ENCODE measurements at places on chromosomes 1 and 21.

GRCh38 chr1:171948511-171948910, 107.2 kb downstream of the DNM3 start:
- DNase-seq, result no peak

- DNase-seq, result no peak
Measured at GRCh38 chr1:156394082-156394481, 25.1 kb downstream of the RHBG start.

DNA sequence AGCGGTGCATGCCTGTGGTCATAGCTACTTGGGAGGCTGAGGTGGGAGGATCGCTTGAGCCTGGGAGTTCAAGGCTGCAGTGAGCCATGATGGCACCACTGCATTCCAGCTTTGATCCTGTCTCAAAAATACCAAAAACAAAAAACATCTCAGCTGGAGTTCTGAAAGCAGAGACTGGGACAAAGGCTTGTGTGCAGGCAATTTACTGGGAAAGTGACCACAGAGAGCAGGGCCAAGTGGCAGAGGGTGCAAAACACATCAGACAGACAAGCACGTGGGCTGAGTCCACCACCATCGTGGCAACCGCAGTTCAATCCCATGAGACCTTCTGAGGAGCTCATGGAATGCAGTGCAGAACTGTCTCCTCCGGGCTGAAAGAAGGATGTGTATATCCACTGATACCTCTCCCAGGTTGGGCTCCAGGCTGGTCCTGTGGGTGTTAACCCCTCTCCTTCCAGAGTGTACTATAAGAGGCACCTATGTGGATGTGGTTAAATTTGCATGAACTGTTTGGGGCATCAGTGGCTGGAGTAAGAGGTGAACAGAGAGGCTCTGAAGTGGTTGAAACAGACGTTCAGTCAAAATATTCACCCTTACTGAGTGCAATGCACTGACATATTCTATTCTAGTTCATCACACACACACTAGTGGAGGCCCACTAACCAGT, 10.8 kb downstream of the PIGP start:
- no peak for DNase-seq

GRCh38 chr1:21852282-21853130, 40.4 kb downstream of the LDLRAD2 start:
- DNase-seq, result no peak

GRCh38 chr21:41578716-41579115, 70.8 kb upstream of the TMPRSS2 start:
- DNase-seq, result no peak

DNA sequence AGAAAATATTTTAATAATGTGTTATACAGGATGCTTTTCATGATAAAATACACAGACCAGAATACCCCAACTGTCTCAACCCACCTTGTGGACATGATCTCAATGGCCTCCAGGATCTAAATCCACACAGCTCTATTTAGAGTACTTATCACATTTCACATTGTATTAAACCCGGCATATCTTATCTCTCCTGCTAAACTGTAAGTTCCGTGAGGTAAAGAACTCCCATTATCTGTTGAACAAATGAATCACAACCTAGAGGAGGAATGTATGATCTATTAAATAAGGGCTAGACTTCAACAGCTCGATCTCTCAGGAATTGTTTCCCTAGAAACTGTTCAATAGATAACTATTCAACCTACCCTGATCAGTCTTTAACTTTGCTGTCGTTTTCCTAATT, 6.9 kb downstream of the ETV3 start:
- DNase-seq, result no peak

DNA sequence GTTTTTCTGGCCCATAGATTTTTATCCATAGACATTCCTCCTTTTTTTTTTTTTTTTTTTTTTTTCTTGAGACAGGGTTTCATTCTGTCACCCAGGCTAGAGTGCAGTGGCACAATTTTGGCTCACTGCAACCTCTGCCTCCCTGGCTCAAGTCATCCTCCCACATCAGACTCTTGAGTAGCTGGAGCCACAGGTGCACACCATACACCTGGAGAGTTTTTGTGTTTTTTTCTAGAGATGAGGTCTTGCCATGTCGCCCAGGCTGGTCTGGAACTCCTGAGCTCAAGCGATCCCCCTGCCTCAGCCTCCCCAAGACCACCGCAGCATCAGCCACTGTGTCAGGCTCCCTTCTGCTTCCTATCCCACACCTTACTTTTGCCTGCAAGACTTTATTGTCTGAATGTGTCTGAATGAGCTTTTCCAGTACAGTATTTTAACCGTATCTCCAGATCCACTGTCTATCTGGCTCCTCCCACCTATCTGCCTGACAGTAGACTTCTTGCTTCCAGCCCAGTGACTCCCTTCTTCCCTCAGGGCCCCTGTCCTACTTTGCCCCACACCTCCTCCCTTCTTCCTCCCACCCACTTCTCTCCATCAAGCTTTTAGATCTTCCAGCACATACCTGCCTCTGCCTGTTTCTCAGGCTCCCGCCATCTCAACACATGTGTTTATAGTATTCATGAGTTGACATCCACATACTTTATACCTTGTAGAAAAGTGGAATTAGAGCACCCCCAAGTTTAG, 6.1 kb downstream of the C1orf21 start:
- DNase-seq, result no peak

DNA sequence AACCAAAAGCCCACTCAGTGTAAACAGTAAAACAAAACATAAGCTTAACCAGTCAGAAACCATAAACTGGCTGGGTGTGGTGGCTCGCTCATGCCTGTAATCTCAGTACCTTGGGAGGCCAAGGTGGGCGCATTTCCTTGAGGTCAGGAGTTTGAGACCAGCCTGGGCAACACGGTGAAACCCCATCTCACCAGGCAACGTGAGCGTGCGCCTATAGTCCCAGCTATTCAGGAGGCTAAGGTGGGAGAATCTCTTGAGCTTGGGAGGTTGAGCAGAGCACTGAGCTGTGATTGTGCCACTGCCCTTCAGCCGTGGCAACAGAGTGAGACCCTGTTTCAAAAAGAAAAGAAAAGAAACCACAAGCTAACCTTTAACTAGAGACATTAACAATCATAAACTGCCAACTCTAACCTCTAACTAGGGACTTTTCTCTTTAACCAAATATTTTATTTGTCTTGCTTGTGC, 13.1 kb upstream of the PRRC2C start:
- DNase-seq, result no peak

DNA sequence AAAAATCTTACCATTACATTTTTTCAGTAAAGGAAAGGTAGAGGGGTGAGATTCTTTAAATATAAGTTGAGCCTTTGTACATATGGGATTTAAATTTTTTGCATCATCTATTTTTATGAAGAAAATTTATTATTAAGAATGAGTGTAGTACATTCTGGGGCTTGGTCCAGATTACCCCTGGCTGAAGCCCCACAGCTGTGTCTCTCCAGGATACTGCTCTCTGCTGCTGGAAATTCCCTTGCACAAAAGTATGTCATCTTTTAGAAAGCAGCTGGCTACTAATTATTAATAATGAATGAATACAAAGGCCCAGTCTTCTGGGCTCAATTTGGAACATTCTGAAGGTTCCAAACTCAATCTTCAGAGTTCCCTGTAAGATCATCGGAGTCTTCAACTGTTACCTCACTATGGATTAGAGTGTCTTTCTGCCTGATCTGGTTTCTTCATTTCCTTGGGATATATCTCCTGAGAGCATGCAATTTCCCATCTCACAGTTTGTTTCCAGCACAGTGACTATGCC, 428.6 kb upstream of the BRINP3 start:
- DNase-seq, result no peak

- DNase-seq, result no peak
Measured at GRCh38 chr1:88609051-88609450, 75.0 kb upstream of the PKN2 start.

GRCh38 chr1:115138271-115138670, 49.0 kb upstream of the TSPAN2 start:
- DNase-seq, result no peak

DNA sequence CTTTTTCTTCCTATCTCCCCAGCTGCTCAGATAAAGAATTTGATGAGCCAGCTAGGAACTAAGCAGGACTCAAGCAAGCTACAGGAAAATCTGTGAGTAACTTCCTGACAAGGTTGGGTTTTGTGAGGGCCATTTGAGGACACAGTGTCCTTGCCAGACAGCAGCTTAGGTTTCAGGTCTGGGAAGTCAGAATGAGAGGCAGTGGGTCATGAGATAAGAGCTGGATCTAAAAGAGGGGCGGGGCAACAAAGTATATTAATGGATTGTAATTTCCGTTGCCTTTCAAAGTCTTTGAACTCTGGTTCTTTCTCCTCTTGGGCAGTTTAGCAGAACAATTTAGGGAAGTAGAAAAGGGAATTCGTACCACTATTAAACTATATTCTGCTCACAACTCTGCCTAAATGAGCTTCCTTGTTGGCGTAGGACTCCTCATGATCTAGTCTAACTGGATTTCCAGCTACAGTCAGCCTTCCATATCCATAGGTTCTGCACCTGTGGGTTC, 16.6 kb downstream of the STX12 start:
- DNase-seq, result no peak

DNA sequence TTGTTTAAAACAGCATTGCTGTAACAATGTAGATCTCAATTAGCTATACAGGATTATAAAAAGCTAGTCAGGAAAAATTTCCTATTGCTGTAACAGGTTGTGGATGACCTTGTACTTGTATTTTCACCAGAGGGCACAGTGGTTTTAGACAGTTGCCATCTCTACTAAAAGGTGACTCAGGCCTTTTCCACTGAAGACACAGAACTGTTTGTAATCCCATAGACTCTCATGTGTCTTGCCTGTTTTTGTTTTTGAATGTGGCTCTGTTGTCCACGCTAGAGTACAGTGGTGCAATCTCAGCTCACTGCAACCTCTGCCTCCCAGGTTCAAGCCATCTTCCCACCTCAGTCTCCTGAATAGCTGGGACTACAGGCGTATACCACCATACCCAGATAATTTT, 5.9 kb downstream of the MTFR1L start:
- DNase-seq, result no peak

- DNase-seq, result no peak
Measured at GRCh38 chr1:111988377-111988742, 1.1 kb downstream of the KCND3 start.

- DNase-seq, result no peak
Measured at GRCh38 chr1:42335809-42336518, 929 bp upstream of the FOXJ3 start.

DNA sequence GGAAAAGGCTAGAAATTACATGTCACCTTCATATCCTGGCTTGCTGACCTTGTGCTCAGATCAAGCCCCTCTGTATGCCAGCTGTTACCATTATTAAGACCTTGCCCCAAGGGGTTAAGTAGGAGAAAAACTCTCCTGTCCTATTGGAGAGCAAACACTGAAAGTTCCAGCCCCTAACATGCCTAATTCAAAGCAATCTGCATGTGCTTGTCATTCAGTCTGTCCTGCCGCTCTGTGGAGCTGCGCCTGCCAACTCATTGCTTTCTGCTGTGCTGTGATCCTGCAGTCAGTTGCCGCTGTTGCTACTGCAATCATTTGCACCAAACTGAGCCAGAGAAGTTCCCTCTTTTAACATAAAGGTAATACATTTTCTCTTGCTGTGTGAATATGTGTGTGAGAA, 113.4 kb downstream of the DISP1 start:
- no peak for DNase-seq

- DNase-seq, result no peak
Measured at GRCh38 chr1:200892546-200892945, 2.2 kb upstream of the INAVA start.

DNA sequence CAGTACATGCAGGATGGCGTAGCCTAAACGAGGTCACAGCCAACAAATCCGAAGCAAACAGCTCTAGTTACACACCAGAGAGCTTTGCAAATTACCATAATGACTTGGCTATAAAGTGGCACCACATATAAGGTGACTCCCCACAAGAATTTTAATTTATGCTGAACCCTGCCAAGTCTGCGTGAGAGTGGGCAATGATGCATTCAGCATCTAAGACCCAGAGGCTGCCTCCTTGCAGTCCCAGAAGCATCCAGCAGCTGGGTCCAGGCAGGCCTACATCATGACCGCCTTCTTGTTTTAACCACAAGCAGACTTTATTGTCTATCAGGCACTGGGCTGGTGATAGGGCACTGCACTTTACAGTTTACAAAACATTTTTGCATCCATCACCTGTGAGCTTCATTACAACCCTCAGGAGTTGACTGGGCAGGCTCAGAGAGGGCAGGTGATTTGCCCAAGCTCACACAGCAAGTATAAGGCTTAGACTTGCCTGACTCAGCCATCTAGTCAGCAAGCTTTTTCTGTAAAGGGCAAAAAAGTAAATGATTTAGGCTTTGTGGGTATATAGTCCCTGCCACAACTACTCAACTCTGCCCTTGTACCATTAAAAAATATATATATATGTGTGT, 134.6 kb downstream of the GLIS1 start:
- no peak for DNase-seq

DNA sequence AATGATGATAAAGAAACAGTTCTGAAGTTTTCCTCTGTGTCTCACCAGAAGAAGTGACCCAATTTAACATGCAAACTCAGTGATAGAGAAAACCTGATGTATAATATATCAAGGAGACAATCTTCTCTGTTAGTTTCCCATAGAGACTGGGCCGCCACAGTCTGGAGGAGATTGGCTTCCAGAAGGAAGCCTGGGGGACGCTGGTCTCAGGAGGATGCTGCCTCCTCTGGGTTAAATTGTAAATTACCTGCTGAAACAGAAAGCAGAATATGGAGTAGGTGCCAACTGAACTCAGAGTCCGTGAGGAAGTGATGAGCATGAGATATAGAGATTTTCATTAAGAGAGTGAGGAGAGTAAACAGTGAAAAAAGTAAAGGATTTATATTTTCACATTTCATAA, 15.8 kb downstream of the OR14I1 start:
- DNase-seq, result no peak

- no peak for DNase-seq
Measured at GRCh38 chr1:201737352-201738060, 91.5 kb upstream of the IPO9 start.

GRCh38 chr1:155093911-155094621, 15.4 kb downstream of the EFNA3 start:
- no peak for DNase-seq

DNA sequence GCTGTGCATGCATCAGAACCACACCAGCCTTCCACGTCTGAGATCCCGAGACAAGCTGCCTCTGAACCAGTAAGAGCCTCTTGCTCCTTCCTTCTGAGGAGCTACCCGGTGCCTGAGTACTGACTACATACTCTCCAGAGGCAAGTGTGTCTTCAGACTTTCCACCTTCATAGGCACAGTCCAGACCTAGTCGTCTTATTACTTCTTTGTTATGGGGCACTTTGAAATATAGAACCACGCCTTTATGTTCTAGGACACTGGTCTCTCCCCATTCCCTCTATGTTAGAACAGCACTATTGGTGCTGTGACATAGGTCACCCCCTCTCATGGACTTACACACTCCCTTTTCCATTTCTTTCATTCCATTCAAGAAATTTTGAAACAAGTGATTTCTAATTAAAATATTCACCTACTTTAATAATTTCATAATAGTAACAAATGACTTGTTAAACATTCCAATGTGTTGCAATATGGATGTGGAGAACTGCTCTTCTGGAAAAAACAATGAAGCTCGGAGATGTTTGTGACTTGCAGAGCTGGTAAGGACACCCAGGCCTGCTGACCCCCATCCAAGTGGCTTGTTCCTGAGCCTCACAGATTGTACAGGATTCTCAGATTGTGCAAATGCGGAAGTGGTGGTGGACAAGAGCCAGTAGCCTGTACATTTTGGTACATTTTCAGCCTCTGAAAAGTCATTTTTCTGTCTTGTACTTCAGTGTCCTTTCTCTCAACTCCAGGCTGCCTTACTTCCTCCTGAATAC, 76.1 kb upstream of the SIPA1L2 start:
- no peak for DNase-seq
